ENCODE measurements at places on chromosomes 3 and 15.
A peak's percentile ranks its signal among the peaks of the same experiment; 100 is the strongest.

DNA sequence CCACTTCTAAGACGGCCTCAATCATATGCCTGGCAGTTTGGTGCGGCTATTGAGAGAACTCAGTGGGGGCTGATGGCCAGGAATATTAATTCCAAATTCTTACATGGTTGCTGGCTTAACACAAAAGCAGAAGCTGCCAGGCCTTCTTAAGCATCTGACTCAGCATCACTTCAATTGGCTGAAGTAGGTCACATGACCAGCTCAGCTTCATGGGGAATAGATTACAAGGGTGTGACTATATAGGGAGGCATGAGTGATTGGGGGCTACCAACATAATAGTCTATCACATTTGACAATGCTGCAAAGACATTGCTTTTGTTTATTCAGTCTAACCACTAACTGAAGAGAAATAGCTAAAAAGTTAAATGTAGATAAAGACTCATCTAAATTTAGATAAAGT, 101.6 kb upstream of the ANKRD28 start:
- peak; percentile 86 for DNase-seq

DNA sequence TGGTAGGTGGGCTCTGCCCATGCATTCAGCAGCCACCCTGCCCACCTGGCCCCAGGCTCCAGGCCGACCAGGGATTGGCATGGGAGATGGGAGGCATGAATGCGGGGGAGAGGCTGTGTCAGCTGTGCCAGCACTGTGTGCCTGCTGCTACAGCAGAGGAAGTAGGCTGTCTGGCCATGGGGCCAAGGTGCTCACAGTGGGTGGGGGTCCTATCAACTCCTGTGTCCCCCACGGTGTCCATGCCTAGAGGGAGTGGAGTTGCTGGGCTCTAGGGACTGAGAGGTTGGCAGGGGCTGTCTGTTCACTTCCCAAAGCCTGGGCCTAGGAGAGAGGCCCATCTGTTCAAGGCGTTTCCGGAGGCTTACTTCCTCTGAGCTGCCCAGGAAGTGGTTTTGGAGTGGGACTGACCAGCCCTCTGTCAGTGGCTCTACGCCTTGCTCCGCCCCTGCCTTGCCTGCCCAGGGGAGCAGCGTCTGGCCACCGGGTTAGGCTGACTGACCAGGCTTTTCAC, 5.8 kb downstream of the PRKCD start:
- peak; percentile 44 for DNase-seq

DNA sequence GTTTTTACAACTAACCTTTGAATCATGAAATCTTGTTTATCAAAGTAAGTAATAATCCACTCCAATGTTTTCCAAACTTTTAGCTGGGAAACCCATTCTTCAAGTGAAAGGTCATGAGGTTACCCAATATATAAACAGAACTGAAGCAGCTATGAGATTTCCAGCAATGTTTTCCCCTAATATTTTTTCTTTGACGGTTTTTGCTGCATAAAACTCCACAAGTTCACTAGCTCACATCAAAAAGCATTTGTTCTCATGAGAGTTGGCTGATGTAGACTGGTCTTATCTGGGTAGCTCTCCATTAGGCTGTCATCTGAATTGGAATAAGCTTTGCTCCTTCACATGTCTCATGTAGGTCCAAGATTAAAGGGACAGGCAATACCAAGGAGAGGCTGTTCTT, 241.2 kb upstream of the LRRC3B start:
- DNase-seq, result no peak

GRCh38 chr3:139388821-139389551, 461 bp downstream of the COPB2 start:
- no peak for DNase-seq

DNA sequence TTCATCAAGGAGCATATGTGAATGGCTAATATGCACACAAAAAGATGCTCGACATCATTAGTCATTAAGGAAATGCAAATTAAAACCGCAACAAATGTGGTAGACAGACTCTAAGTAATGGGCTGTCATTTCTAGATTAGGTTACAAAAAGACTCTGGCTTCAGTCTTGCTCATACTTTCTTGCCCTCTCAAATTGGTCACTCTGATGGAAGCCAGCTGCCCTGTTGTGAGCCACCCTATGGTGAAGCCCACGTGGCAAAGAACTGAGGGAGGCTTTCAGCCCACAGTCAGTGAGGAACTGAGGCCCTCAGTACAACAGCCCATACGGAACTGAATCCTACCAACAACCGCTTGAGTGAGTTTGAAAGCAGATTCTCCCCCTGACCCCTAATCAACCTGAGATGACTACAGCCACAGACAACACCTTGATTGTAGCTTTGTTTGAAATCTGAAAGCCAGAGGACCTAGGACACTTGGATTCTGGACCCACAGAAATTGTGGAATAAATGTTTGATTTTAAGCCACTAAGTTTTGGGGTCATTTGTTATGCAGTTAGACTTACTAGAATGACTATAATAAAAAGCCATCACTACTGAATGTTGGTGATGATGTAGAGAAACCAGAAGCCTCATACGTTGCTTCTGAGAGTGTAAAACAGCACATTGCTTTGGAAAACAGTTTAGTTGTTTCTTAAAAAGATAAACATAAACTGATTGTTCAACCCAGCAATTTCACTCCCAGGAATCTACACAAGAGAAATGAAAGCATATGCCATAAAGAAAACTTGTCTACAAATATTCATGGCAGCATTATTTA, 45.7 kb downstream of the EHHADH start:
- peak; percentile 60 for DNase-seq

DNA sequence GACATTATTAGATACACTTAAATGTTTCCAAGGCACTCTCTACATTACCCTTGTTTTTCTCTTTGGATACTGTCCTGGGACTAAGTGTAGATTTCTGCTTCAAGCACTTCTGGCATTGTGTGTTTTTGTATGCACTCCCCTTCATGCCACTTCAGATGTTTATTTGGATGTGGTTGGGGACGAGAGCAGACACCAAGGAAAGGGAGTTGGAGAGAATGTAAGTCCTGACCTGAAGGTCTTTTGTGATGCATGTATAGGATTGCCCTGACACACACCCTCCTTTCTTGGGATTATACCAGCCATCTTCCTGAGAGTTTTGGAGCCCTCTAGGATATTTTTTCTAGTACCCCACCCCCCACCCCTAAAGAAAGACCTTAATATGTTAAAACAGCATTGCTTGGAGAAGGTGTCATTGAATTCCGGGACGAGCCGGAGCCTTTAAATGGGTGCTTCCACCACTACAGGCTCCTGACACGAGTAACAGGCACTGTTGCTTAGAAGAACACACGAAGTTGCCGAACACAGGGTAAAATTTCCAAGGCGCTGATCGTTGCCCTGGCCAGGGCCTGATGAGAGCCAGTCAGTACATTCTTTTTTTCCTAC, 22.7 kb downstream of the PSMD6 start:
- no peak for DNase-seq

GRCh38 chr3:117133066-117133465, 423.5 kb downstream of the TUSC7 start:
- DNase-seq, result no peak

DNA sequence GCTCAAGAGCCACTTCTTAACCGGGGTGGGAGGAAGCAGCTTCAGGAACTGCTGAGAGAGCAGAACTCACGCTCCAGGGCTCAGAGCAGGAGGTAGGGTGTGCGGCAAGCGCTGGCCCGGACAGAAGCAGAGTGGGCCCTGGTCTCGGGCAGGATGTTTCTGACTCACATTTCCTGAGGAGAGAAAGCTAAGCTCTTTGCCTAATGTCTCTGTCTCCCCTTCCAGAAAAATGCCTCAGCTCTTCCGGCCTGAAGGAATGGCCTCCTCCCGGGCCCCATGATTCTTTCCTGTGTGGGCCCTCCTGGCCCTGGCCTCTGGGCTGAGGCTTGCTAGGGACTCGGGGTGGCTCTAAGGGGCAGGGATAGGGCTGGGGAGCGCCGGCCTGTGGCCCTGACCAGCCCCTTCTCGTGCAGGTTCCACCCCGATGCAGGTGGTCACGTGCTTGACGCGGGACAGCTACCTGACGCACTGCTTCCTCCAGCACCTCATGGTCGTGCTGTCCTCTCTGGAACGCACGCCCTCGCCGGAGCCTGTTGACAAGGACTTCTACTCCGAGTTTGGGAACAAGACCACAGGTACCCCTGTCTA, 4.1 kb upstream of the STAB1 start:
- DNase-seq, result no peak

GRCh38 chr3:146705225-146705624, 100.1 kb upstream of the PLSCR5 start:
- DNase-seq, result no peak

- DNase-seq, result no peak
These were observed 1.4 kb downstream of the MORF4L1 start for GRCh38 chr15:78873793-78874765.

GRCh38 chr15:66714543-66714981, 12.5 kb downstream of the SMAD6 start:
- DNase-seq, result peak; percentile 51

GRCh38 chr15:98980899-98981228, 26.7 kb downstream of the PGPEP1L start:
- DNase-seq, result no peak

- DNase-seq, result no peak
These were observed 140.2 kb upstream of the SETMAR start for GRCh38 chr3:4163011-4163410.

DNA sequence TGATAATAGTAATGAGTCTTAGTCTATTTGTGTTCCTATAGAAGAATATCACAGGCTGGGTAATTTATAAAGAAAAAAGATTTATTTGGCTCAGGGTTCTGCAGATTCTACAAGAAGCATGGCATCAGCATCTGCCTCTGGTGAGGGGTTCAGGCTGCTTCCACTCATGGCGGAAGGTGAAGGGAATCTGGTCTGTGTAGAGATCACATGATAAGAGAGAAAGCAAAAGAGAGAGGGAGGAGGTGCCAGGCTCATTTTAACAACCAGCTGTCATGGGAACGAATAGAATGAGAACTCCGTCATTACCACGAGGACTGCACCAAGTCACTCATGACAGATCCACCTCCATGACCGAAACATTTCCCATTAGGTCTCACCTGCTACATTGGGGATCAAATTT, 664.0 kb upstream of the SGO1 start:
- no peak for DNase-seq

Data from fibroblast of upper back skin (primary cell).